ENCODE measurements at places on chromosomes 1 and 21.

DNA sequence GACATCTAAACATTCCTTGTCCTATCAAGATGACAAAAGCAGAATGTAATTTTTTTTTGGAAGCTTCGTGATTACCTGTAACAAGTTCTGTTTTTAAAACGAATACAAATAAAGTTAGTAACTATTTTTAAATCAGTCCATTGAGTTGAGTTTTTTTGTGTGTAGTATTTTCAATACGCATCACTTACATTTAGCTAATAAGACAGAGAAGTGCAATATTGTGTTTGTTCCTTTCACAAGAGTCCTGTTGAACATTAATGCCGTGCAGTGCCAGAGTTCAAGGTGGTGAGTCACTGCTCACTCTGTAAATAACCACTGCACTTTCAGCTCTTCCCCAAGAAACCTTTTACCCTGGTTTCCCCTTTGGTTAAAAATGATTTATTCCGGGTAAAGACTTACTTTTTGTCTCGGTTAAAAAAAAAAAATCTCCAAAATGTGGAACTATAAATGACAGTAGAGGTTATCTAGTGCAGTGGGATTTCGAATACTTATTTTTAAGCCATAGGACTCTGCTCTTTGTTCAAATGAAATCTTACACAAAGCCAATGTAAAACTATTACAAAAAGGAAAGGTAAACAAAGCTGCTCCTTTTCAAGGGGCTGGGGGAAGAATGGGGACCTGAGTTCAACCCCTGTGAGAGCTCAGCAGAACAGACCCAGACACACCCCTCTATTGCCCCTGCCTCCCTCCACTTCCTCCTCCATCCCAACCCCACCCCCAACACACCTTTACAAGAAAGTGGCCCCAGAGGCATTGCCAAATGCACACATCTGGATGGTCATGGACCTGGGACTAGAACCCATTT lies 14.8 kb upstream of the NCMAP start:
- no peak overlapping the region for H3K4me3 ChIP-seq
- H3K4me1 ChIP-seq, result no peaks in the 10 kb centered on the region
- H3K36me3 ChIP-seq, result no peaks in the 10 kb centered on the region
- H3K27me3 ChIP-seq, result no peaks in the 10 kb centered on the region
- DNase-seq, result no peak

DNA sequence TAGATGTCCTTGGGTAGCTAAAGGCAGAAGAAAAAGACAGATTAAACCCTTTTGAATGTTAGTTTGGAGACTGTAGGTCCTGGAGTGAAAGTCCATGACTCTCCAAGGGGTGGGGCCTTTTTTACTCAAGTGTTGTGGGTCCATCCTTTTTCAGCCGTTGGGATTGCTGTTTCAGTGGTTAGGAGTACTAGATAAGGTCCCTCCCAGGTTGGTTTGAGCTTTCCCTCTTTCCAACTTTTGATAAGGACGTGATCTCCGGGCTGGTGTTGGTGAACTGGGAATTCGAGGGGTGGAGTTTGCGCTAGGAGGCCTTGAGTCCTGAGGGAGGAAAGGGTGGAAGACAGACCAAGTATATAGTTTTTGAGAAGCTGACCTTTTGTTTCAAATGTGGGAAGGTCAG lies 5.2 kb upstream of the IPP start:
- H3K4me1 ChIP-seq, result no peaks in the 10 kb centered on the region
- no peaks in the 10 kb centered on the region for H3K36me3 ChIP-seq
- H3K27ac ChIP-seq, result no peak overlapping the region
- H3K4me3 ChIP-seq, result no peak overlapping the region
- DNase-seq, result no peak
- no peaks in the 10 kb centered on the region for H3K27me3 ChIP-seq

GRCh38 chr1:8629241-8630091 lies 188.0 kb downstream of the RERE start:
- 0 out of 2 replicates have a peak, but pooled peaks cover 3% of the 10 kb centered on the region for H3K36me3 ChIP-seq
- H3K4me1 ChIP-seq, result peaks cover 3% of the 10 kb centered on the region
- no peaks in the 10 kb centered on the region for H3K27me3 ChIP-seq
- no peak overlapping the region for H3K27ac ChIP-seq
- no peak overlapping the region for H3K4me3 ChIP-seq

DNA sequence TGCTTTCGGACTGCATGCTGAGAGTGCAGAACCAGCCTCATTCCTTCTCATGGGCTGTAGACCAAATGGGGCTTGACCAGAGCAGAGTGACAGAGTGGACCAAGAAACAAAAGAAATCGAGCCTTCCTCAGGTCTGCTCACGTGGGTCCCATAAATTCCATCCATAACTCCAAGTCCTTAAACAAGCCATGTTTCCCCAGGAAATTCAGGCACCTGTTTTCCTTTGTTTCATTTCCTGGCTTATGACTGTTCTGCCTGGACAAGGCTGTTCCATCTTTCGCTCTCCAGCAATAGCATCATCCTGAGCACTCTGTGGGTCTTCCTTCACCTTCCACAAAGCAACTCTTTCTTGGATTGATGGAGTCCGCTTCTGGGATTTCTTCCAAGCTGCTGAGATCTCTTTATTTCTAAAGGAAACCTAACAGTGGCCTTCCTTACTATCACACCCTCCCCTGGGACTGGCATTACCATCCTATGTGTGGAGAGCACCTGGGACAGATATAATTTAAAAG lies 63.9 kb downstream of the LAMC2 start:
- H3K36me3 ChIP-seq, result no peaks in the 10 kb centered on the region
- H3K27ac ChIP-seq, result no peak overlapping the region
- H3K4me1 ChIP-seq, result no peaks in the 10 kb centered on the region
- no peaks in the 10 kb centered on the region for H3K27me3 ChIP-seq
- no peak for DNase-seq

DNA sequence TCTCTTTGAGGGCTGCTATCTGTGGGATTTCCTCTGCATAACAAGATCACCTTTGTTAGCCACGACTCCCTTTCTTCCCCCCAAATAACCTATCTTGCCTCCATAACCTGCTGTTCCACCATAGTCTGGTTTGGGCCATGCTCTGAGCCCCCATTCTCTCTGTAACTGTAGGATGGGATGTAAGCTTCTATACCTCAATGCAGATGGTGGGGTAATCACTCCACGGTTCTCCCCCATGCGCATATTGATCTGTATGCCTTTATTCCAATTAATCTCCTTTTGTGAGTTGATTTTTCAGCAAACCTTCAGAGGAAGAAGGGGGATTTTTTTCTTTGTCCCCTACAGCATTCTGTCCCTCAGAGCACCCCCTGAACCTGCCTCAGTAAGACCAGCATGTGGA lies 170.1 kb upstream of the IRF2BP2 start:
- H3K4me1 ChIP-seq, result 0 out of 2 replicates have a peak, but pooled peaks cover 3% of the 10 kb centered on the region
- no peak overlapping the region for H3K27ac ChIP-seq
- no peak overlapping the region for H3K4me3 ChIP-seq

- H3K27me3 ChIP-seq, result peaks cover 4% of the 10 kb centered on the region
- DNase-seq, result no peak
- H3K4me1 ChIP-seq, result peaks cover 4% of the 10 kb centered on the region
- H3K27ac ChIP-seq, result no peak overlapping the region
Observed at GRCh38 chr1:203632941-203633340, 6.3 kb downstream of the ATP2B4 start.

GRCh38 chr1:244044423-244044822 lies 6.7 kb upstream of the ZBTB18 start:
- no peaks in the 10 kb centered on the region for H3K27me3 ChIP-seq
- H3K27ac ChIP-seq, result no peak overlapping the region
- H3K4me3 ChIP-seq, result no peak overlapping the region
- no peak for DNase-seq

DNA sequence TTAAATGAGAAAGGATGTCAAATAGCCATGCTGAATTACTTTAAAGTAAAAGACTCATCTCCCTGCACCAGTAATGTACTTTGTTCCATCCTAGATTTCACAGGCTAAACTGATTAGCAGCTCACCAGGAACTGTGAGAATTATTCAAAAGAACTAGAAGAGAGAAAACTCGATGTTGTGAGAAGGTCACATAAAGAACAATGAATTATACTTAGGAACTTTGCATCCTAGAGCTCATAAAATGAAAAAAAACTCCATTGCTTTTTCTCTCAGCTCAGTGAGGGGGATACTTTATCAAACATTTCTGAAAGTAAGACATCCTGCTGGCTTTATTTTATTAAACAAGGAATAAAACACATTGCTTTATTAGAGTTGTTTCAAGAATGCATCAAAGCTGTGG lies 278.5 kb downstream of the MRPL39 start:
- no peak overlapping the region for H3K27ac ChIP-seq
- no peaks in the 10 kb centered on the region for H3K36me3 ChIP-seq
- no peaks in the 10 kb centered on the region for H3K27me3 ChIP-seq

DNA sequence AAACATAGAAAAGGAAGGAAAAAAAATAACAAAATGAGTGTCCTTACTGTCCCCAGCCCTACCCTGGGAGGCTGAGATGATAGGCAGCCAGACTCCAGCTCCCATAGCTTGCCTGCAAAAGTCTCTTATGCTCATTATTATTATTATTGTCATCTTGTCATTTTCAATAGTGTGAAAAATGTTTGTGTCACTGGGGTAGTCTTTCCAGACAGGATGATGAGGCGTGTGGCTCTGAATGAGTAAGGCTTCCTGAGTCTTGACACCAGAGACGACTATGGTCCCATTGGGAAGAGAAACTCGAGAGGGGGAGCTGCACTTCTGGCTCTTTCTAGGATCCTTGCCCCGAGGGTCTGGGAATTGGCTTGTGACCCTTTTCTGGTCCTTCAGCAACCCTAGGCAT lies 1.1 kb upstream of the CYB561D1 start:
- H3K4me3 ChIP-seq, result no peak overlapping the region
- H3K27me3 ChIP-seq, result no peaks in the 10 kb centered on the region
- peaks cover 3% of the 10 kb centered on the region for H3K36me3 ChIP-seq
- no peak for DNase-seq
- no peak overlapping the region for H3K27ac ChIP-seq

- no peak for DNase-seq
- no peaks in the 10 kb centered on the region for H3K4me1 ChIP-seq
- H3K27me3 ChIP-seq, result no peaks in the 10 kb centered on the region
- no peak overlapping the region for H3K4me3 ChIP-seq
- H3K27ac ChIP-seq, result no peak overlapping the region
- H3K36me3 ChIP-seq, result no peaks in the 10 kb centered on the region
Observed at GRCh38 chr1:194889310-194889709, 1702.9 kb upstream of the B3GALT2 start.

GRCh38 chr1:13965770-13966398 lies 265.9 kb downstream of the PRDM2 start:
- no peak overlapping the region for H3K27ac ChIP-seq
- no peaks in the 10 kb centered on the region for H3K27me3 ChIP-seq
- no peaks in the 10 kb centered on the region for H3K4me1 ChIP-seq

GRCh38 chr1:175133673-175134435 lies 58.7 kb downstream of the KIAA0040 start:
- H3K36me3 ChIP-seq, result no peaks in the 10 kb centered on the region

GRCh38 chr1:203665993-203666392 lies 39.4 kb downstream of the ATP2B4 start:
- H3K27ac ChIP-seq, result no peak overlapping the region
- no peak overlapping the region for H3K4me3 ChIP-seq
- no peaks in the 10 kb centered on the region for H3K27me3 ChIP-seq
- no peak for DNase-seq
